Activated T-helper 1 cell treated with anti-CD3 and anti-CD28 coated beads, Interleukin-2, amount 50 U/mL, for 16 hours (primary cell): ENCODE measurements at places on chromosomes 11 and 22.

DNA sequence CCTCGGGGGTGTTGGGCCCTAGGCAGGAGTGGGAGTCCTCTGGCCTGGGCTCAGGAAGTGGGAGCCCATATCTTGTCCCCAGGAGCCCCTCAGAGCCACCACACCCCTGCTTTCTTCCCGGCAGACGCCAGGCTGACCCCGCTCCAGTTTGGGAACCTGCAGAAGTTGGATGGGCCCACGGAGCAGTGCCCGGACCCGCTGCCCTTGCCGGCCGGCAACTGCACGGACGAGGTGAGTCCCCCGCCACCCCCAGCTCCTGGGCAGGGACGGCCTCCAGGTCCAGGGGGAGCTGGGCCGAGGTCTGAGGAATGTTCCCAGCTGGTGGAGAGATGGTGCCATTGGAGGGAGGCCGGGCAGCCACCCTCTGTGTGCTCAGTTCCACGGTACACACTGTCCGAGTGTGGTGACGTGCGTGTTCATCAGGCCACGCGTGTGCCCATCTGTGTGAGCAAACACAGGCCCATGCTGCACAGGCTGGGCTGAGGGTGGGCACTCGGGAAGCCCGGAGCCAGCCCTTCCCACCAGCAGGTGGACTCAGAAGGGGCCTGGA is 4.8 kb downstream of the MUC5B start:
- no peak for DNase-seq

DNA sequence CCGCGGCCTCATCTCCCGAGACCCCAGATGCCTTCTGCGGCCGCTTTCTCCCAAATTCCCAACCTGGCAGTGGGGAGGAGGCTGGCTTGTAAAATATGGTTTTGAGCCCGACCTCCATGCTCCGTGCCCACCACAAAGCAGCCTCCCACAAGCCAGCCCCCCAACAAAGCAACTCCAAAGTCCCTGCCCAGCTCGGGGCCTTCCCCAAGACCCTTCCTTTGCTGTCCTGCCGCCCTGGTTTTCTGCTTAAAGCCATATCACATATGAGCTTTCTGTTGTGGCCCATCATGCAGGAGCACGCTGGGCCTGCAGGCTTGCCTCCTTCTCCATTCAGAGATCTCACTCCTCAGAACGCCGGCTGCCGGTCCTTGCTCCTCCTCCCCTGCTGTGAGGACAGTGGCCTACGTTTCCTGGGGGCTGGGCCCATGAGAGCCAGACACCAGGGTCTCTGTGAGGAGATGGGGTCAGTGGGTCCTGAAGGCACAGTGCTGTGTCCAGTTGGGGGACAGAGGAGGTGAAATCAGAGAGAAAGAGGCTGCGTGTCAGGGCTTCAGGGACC is 680.0 kb downstream of the BRD1 start:
- no peak for DNase-seq

- no peak for DNase-seq
Observed at GRCh38 chr22:31944700-31945442, 536 bp downstream of the YWHAH start.

- DNase-seq = no peak
Observed at GRCh38 chr11:5992604-5993251, 5.9 kb upstream of the OR52L1 start.

DNA sequence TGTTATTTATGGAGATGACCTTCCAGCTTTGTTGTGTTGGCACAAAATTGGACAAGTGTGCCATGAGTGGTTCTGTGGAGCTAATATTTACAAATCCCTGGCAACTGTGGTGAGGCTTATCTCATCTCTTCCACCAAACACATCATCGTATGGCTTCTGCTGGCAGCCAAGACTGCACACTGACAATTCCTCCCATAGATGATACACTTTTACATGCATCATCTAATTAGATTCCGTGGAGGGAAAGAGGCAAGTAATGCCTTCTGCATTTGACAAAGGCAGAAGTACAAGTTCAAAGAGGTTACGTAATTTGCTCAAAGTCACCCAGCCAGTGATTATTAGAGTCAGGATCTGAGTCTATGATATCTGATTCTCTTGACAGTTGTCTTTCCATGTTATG is 62.7 kb upstream of the KIRREL3 start:
- no peak for DNase-seq

DNA sequence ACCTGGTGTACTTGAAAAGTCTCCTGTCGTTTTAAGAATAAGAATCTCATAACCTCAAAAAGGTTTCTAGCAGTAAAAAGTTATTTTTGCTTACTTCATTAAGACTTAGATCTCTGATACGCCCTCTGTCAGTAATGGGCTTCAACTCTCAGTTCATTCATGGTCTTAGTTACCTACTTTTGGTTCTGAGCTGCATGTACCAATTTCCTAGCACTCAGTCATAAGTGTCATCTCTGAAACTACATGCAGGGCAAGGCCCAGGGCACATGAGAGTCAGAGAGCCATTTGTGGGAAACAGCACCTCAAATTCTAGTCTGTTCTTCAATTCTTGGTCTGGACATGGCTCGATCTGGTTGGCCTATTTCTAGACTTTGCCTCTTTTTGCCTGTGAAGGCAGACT is 838.4 kb downstream of the FAM181B start:
- DNase-seq = no peak

DNA sequence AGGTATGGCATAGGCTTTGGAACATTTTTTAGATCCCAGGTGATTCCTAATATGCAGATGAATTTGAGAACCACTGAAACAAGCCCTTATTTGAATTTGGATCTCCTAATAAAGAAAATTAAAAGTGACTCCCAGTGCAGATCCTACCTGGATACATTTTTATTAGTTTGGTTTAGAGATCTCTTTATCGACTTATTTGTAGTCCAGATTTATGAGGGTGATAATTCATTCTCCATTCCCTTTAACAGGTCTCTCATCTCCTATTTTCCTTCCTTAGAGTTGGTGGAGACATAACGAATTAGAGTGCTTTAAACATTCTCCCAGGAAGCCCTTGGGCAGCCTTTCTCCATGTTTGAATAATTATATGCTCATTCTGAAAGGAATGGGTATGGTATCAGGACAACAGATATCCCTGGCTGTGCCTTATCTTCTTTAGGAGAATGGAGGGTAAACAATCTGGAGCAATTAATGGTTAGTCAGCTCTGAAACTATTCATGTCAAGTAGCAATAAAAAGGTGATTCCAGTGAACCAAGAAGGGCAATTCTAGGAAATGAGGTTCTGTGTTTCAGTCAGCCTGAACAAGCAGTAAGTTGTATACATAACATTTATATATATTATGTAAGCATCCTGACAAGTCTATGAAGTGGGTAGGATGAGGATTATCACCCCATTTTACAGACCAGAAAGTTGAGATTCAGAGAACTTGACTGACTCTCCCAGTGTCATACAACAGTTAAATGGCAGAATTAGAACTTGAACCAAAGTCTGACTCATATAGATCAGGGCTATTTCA is 53.9 kb upstream of the RCE1 start:
- no peak for DNase-seq

- DNase-seq = no peak
Observed at GRCh38 chr22:40631925-40632324, 4.6 kb downstream of the MRTFA start.

GRCh38 chr11:71391796-71392195 is 56.4 kb downstream of the DHCR7 start:
- DNase-seq = no peak

DNA sequence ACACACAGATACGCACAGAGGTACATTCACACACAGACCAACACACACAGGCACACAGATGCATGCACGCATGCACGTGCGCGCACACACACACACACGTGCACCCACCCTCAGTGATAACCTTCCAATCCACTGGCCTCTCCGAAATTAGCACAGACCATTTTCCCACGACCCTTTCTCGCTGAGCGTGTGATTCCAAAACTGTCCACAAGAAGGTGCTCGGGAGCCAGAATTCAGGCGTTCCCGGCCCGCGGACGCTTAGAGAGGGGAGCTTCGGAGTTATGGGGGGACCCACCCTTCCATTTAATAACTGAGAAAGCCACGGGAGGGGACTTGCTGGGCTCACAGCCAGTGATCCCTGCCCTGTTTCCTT is 33.8 kb upstream of the SLC35C1 start:
- peak; percentile 54 for DNase-seq

- no peak for DNase-seq
Observed at GRCh38 chr11:47778878-47779483, 11.8 kb upstream of the FNBP4 start.

GRCh38 chr11:123568367-123568870 is 86.0 kb downstream of the SCN3B start:
- no peak for DNase-seq

DNA sequence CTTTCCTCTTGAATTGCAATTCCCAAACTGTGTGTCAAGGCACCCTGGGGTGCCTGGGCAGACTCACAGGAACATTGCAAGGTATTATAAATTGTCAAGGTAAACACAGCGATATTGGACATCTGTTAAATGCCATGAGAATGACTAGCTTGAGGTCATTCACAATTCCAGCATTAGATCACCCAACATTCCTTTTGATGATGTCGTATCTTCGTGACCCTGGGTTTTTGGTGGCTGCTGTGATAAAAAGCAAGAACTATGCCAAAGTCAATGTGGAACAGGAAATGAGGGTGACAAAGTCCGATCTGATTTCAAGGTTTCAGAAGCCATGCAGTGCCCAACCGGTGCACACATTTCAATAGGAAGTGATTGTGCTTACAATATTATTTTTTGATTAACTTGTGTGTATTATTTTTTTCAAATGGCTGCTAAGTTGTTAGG is 458.4 kb downstream of the MIAT start:
- no peak for DNase-seq

DNA sequence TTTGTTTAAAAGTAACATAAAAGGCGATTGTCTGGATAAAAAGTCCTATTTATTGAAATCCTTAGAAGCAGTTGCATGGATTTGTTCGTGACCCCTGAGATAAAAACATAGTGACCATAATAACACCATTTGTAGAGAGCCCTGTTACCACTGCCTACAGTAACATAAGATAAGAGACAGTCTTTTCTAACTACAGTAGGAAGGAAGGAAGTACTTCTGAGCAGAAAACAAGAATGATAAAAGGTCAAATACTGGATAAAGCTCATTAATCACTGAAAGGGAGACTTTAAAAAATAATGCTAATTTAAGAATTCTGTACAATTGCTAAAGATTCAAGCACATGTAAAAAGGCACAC is 47.1 kb upstream of the SOX6 start:
- no peak for DNase-seq

DNA sequence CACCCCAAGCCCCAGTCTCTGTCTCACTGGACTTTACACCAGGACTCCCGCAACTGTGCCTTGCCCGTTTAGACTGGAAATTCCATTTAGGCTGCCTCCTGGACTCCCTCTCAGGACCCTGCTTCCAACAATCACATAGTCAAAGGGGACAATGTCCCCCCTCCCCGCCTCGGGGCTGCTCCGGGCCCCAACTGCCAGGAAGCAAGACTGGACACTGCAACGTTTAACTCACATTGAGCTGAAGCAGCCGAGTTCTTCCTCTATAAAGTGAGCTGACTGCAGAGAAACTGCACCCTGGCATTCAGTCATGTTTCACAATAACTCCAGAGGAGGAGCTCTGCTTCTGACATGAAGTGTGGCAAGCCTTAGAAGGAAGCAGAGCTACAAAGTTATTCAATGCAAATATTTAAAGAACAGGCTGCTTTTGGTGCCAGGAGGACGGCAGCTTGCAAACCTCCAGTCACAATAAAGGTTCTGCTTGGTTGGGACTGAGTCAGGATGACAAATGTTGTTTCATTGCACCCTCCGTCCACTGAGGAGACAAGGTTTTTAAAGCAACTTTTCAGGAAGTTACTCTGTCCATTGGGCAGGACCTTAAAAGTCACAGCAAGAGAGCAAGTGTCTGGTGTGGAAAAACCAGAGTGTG is 19.9 kb downstream of the PACSIN2 start:
- DNase-seq = no peak

DNA sequence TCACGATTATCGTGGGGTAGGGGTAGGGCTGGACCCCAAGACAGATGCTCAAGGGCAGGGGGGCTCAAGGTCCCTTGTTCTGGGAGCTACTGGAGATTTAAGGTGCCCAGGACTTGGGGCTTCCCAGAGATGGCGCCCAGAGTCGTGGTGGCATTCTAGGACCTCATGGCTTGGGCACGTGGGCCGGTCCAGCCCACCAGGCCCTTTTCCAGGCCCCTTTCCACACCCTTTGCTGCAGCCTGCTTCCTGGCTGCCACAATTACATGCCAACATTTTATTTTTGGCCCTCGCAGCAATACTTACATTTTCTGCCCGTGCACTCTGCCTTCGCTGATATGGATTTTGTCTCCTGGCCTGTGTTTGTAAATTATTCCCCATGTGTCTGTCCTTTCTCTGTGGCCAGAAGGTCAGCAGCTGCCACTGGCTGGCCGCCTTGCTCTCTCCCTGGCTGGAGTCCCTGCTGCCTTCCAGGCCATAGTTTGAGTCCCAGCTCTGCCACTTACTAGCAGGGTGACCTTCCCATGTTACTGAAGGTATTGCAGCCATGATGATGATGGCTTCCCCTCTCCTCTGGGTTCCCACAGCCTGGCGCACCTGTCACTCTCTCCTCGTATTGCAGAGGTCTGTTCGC is 11.2 kb downstream of the MB start:
- no peak for DNase-seq

GRCh38 chr11:126159719-126160344 is 51.6 kb downstream of the RPUSD4 start:
- no peak for DNase-seq

DNA sequence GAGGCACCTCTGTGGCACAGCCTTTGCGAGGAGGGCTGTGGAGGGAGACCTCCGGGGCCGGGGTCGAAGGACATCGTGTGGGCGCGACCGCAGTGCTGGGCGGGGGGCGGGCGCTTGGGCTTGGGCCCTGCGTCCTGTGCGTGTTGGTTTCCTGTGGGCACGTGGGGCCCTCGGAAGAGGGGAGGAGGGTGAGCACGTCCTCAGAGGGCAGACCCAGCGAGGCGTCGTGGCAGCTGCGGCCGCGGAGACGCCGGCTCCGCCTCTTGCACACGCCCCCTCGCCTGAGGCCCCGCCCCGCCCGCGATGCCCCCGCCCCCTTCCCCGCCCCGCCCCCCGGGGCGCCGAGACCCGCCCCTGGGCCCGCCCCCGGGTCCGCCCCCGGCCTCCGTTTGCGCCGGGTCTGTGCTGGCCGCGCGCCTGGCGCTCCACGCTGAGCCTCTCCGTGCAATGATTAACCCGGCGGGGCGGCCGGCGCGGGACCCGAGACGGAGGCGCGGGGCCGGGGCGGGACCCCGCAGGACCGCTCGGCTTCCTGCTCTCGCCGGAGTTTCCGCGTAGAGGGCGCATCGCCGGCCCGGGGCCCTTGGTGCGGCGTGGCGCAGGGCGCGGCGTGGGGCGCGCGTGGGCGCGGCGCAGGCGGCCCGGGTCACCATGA is at the start of gene PRR5:
Gene PRR5 (plus strand): TSS at position 381 of the 655 bp plus-strand sequence. CDS start 271 bp downstream, at position 652.
- peak; percentile 64 for DNase-seq

GRCh38 chr11:102767800-102768199 is 12.6 kb downstream of the MMP10 start:
- DNase-seq = no peak

DNA sequence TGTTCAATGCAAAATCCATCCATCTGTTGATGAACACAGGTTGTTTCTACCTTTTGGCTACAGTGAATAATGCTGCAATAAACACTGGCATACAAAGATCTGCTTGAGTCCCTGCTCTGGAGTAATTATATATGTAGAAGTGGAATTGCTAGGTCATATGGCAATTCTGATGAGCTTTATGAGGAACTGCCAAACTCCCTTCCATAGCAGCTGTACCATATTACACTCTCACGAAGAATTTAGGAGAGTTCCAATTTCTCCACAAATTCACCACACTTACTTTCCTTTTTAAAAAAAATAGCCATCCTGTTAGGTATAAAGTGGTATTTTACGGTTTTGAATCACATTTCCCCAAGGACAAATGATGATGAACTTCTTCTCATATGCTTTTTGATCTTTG is 62.2 kb downstream of the RSF1 start:
- DNase-seq = no peak
